IMR-90 (cell line): ENCODE measurements at places on chromosomes 4 and X. TPM values are rescaled to one million over a fixed set of nuclear protein-coding genes. Genes with fewer than 3 reads are reported as not detected.

GRCh38 chr4:77028246-77028645 is 47.5 kb downstream of the CCNI start:
- no peak for DNase-seq

- DNase-seq: no peak
Observed at GRCh38 chr4:155079871-155080270, 128.6 kb upstream of the NPY2R start.

SPACA5 gene
- total RNA-seq: not detected in 2 replicates

ITIH6 gene
- total RNA-seq: not detected in 2 replicates
